ENCODE measurements at places on chromosomes 1 and 21.

- DNase-seq: no peak
Measured at GRCh38 chr1:151802372-151802771, 2.8 kb downstream of the LINGO4 start.

- no peak for DNase-seq
Measured at GRCh38 chr1:227556288-227556687, 7.1 kb upstream of the ZNF678 start.

- DNase-seq: no peak
Measured at GRCh38 chr1:99550198-99550597, 95.7 kb upstream of the PALMD start.

DNA sequence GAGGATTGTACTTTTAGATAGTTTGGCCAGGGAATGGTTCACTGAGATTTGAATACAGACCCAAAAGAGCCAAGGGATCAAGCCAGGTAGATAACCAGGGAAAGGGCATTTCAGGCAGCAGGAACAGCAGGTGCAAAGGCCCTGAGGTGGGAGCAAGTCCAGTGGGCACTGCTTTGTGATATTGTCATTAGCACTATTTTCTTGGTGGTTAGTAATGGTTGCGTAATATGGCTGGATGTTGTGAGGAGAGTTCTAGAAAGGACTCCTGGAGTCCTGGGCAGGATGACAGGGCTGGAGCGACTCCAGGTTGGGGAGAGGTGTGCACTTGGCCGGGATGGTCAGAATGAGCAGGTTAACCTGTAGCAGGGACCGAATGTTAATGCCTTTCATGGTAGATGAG, 4.4 kb downstream of the AZIN2 start:
- DNase-seq: no peak

DNA sequence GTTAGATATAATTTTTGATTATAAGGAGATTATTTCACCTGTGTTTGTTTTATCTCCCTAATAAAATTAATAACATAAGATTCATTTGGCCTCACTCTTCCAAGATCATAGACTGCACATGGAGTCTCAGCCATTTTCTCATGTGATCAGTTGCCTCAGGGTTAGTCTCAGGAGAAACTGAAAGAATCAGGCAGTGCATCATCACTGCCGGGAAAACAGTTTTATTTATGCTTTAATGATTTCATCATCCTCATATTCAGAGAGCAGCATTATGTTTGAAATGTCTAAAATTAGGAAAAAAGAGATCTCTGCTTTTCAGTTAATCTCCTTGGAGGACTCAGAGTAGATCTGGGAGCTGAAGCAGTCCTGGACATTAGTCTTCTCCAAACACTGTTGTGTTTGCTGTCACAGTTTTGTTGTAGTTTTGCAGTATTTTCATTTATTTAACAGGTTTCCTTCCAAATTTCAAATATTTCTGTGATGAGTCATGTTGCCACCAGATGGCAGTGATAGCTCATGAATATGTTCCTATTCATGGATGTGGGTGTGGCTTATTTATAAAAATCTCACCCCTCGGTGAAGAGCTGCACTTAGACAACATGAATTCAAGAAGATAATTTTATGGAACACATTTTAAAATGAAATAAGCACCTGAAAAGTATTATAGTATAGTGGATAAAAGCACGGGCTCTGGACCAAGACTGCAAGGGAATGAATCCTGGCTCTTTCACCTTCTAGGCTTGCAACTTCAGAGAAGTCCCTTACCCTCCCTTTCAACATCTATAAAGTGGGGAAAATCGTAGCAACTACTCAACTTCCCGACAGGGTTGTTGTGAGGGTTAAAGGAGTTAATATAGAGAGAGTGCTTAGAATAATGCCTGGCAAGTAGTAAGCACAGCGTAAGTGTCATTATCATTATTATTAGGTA, 31.2 kb downstream of the CHD1L start:
- no peak for DNase-seq

GRCh38 chr1:184036517-184036949, 995 bp downstream of the COLGALT2 start:
- DNase-seq: no peak

DNA sequence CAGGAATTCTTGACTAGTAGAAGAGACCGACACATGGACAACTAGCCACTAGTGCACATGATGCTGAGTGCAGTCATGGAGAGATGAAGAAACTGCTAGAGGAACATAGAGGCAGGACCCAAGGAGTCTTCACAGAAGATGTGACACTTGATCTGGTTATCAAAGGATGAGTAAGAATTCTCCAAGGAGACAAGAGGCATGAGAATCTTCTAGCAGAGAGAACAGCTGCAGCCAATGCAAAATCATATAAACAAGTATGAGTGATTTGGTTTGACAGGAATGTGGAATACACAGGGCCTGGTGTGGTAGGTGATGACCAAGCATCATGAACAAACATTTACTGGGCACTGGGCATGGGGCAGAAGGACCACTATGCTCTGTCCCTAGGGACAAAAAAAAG, 140.9 kb upstream of the CTTNBP2NL start:
- DNase-seq: no peak

DNA sequence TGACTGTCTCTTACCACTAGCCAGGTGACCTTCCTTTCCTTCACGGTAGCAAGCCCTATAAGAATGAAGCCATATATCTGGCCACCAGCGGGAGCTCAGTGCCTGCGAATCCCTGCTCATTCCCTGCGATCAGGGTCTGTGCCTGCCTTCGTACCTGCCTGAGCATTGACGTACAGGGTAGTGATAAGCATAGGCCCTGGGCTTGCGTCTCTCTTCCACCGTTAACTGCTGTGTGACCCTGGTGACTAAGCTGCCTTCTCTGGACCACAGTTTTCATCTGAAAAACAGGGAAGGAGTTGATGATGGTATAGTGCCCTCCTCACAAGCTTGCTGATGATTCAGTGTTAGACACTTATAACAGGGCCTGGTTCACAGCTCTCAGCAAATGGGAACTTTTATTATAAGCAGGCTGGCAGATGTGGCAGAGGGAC, 4.1 kb downstream of the ZC3H12A start:
- DNase-seq: no peak

GRCh38 chr1:94002046-94002787, 93.0 kb upstream of the GCLM start:
- DNase-seq: no peak

DNA sequence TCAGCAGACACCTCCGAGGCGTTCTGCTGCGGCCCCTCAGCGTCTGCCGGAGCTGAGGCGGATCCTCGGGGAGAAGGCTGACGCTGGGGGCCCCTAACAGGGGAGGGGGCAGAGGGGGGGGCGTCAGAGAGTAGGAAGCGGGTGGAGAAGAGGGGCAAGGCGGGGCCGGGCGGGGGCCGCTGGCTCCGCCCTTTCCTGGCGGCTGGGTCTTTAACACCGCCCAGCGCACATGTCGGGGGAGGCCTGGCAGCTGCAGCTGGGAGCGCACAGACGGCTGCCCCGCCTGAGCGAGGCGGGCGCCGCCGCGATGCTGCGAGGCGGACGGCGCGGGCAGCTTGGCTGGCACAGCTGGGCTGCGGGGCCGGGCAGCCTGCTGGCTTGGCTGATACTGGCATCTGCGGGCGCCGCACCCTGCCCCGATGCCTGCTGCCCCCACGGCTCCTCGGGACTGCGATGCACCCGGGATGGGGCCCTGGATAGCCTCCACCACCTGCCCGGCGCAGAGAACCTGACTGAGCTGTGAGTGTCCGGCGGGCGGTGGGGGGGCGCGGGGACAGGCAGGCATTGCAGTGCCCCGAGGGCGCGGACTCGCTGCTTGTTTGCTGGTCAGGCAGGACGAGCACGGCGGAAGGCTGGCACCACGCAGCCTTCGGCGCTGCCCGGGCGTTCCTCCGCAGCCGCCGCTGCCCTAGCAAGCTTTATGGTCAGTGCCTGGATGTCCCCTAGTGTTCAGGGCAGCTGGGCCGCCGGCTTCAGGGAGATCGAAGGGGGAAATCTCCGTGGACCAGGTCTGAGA, at the start of gene NTRK1:
TSS of gene NTRK1 (plus strand) at position 238 of the 796 bp plus-strand sequence. CDS start at position 308, 70 bp downstream.
- DNase-seq: no peak

- DNase-seq: no peak
Measured at GRCh38 chr1:84855168-84855567, 37.8 kb downstream of the LPAR3 start.

Data from GOT3 (cell line).